ENCODE measurements at places on chromosomes 13 and 19.

GRCh38 chr13:92487238-92487637 is 739.4 kb upstream of the GPC6 start:
- DNase-seq = no peak

GRCh38 chr19:58575183-58576041 is 2.3 kb upstream of the MZF1 start:
- peak; percentile 70 for DNase-seq

DNA sequence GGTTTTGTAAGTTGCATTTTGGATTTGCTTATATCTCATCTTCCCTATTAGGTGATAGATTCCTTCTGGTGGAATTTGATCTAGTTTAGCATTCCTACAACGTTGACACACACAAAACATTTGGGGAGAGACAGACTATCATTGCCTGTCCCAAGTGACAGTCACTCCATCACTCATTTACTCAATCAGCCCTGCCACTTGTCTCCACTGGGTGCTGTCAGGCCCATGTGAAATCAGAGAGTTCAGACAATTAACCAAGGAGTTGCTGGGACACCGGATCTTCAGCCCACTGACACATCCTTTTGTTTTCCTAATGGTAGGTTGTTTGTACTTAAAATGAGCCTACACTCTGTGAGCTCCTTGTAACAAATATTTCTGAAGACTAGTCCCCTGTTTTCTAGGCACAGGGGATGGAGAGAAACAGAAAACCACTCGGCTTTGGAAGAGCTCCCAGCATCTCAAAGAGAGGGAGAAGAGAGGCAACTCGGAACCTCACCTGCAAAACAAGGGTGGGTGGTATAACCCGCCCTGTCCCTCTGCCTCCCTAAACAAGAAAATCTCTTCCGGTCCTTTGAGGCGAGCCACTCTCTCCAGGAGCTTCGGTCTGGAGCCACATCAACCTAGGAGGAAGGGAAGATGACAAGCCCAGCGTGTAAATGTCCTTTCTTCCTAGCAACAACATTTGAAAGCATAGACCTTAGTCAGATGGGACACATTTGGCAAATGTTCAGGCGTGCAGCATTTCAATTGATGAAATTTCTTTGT is 440.9 kb upstream of the KLF12 start:
- DNase-seq = no peak

GRCh38 chr13:26480246-26480855 is 77.1 kb upstream of the WASF3 start:
- DNase-seq = no peak

- no peak for DNase-seq
Measured at GRCh38 chr13:51360489-51360888, 21.0 kb downstream of the SERPINE3 start.

DNA sequence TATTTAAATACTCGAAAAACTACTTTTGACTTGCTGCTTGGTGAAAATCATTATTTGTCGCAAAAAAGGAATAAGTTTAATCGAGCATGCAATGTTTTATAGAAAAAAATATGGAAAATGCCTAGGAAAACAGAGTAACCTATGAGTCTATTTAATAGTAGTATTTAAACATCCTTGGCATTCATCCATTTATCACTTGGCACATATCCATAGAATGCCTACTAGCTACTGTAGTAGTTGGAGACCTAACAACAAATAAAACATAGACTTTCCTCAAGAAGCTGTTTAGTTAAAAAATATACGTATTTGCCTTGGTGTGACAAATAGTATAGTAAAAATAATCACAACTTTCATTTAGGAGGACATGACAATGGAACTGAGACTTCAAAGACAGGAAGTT is 302.1 kb downstream of the DIAPH3 start:
- no peak for DNase-seq

DNA sequence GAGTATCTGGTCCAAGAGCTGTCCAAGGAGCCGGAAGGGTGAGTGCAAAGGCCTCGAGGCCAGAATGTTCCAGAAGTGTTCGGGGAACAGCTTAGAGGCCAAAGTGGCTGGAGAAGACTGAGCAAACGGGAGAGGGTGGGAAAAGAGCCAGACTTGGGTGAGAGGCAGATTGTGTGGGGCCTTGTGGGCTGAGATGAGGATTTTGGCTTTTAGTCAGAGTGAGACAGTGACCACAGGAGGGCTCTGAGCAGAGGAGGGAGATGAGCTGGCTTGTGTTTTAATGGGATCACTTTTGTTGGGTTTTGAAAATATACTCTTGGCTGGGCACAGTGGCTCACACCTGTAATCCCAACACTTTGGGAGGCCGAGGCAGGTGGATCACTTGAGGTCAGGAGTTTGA is 5.6 kb downstream of the NANOS2 start:
- no peak for DNase-seq

DNA sequence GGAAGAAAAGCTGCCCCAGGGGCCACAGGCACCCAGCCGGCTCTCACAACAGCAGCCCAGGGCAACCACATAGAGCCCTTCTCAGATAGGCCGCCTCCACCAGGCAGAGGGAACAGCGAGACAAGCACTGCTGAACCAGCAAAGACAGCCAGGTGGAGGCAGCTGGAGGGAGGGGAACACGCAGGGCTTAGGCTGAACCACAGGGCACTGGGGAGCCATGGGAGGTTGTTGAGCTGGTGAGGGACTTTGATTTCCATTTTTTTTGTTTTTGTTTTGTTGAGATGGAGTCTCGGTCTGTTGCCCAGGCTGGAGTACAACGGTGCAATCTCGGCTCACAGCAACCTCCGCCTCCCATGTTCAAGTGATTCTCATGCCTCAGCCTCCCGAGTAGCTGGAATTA is 3.5 kb downstream of the GAMT start:
- DNase-seq = no peak

- DNase-seq = no peak
Measured at GRCh38 chr13:98874029-98874397, 103.9 kb downstream of the DOCK9 start.
